ENCODE measurements at places on chromosomes 2 and 18. TPM values are rescaled to one million over a fixed set of nuclear protein-coding genes. Genes with fewer than 3 reads are reported as not detected.

DNA sequence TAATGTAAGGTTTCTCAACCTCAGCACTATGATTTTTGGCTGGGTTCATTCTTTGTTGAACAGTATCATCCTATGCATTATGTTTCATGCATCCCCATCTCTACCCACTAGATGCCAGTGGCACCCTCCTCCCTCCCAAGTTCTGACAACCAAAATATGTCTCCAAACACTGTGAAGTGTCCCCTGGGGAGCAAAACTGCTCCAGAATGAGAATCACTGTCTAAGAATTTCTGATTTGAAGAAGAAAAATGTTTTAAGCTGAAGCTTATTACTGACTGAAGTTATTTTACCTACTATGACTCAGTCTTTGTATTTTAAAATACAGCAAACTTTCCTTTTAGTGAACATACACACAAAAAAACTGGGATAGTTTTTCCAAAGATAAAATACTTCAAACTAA, 3.4 kb downstream of the THADA start:
- DNase-seq = no peak

DNA sequence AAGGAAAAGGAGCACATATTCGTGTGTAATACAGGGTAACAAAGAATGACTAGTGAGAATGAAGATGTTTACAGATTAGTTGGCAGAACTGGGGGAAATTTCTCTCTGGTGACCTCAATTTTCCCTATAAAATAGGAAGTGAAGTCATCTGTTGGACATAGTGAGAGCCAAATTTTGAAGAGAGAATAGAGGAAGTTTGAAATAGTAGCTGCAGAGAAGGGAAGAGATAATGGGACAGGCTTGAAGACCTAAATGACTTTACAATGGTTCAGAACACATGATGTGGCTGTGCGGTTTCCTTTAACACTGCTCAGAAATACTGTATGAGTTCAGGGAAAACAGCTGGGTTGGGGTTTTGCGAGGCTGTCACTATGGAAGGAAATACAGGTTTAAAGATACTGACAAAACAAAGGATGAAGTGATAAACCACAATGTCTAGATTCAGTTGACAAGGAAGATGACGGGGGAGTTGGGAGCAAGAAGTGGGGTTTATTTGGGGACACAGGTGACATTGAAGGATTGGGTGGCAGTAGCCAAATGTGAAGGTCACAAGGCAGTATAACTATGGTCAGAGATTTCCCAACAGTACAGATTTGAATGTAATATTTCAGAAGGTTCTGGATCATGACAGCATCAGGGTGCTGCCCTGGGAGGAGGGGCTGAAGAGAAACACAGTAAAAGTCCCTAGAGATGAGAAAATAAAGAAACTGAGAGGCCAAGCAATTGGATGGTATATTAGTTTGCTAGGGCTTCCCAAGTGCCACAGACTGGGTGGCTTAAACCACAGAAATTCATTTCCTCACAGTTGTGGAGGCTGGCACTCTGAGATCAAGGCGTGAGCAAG, 82.6 kb upstream of the TANK start:
- peak; percentile 15 for DNase-seq

GRCh38 chr2:220334210-220334609, 706.8 kb downstream of the SLC4A3 start:
- DNase-seq = no peak

- no peak for DNase-seq
Measured at GRCh38 chr18:74682141-74682990, 84.7 kb downstream of the ZNF407 start.

GRCh38 chr2:73703675-73704074, 33.5 kb downstream of the TPRKB start:
- no peak for DNase-seq

DNA sequence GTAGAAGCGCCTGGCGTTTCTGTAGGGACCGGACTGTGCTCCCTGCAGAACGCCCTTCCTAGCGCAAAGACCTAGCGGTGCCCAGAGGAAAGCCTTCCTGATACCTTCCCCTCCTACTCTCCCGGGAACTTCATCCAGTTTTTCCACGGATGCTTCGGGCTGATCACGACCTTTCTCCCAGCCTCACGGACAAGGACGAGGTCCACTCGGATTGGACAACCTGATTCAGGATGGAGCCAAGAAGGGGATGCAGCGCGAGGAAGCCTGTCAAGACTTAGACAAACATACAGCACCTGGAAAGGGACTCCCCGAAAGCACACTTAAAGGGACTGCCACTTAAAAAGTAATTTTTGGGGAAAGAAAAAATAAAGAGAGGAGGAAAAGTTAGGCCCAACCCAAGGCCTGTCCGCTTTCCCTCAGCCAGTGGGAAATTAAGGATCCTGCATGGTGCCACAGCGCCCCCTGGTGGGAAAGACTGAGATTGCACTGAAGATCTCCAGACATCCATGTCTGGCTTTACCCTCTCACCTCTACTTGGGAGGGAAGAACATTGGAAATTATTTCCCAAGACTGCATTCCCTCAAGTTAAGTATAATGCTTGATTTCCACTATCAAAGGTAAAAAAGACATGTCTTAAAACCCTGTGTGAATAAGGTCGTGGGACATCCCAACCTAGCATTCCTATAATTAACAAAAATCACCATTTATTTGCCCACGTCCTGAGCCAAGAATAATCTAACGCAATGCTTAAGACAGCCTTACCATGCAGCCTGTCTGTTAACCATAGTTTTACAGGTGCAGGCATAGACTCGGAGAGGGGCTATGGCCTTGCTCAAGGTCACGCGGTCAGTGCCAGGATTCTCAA, 13.4 kb upstream of the COPS8 start:
- DNase-seq = peak; percentile 67

DNA sequence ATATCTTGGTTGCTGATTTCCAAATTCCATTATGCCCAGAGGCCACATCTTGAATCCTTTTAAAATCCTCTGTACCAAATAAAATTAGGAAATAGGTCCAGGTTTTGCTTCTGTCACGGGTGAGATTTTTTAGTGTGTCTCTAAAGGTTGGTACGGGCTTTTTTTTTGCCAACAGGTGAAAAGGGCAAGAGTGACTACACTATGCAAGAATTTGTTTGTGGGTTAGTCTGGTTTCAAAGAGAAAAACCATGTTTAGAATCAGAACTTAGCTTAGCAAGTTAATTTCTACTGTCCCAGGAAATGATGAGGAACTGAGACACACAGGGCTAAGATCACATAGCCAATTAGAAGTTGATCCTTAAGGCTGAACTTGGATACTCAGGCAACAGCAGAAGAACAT, 41.7 kb downstream of the POLR1A start:
- DNase-seq = no peak

The ATP6V1B1 gene
- not detected for total RNA-seq

DNA sequence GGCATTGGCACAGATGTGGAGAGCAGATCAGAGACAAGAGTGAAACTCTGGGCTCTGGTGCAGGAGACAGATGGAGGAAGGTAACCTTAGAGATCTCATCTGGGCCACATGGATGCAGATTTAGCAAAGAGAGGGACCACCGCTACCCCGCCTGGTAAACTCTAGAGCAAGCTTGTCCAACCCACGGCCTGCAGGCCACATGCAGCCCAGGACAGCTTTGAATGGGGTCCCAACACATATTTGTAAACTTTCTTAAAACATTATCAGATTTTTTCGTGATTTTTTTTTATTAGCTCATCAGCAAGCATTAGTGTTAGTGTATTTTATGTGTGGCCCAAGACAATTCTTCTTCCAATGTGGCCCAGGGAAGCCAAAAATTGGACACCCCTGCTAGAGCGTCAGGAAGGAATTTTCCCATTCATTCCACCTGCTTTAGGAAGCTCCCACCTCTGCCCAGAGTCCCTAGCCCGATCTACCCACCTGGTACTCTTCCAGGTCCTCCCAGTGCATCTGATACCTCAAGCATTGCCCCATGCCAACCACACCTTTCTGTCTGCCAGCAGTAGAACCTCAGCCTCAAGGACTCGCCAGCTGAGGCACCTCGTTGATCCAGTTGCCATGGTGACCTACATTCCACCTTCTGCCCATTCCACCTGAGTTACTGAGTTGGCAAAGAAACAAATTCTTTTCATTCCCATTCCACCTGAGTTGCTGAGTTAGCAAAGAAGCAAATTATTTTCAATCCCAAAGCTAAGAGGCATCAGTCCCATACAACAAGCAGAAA, at the start of gene CIB4:
CIB4 (minus strand) TSS at position 586 of the 784 bp plus-strand sequence; CDS start at position 534, 52 bp downstream.
- no peak for DNase-seq

- DNase-seq = no peak
Measured at GRCh38 chr2:138432971-138433370, 68.6 kb upstream of the SPOPL start.

GRCh38 chr2:54979321-54980044, 70.8 kb downstream of the RTN4 start:
- no peak for DNase-seq

DNA sequence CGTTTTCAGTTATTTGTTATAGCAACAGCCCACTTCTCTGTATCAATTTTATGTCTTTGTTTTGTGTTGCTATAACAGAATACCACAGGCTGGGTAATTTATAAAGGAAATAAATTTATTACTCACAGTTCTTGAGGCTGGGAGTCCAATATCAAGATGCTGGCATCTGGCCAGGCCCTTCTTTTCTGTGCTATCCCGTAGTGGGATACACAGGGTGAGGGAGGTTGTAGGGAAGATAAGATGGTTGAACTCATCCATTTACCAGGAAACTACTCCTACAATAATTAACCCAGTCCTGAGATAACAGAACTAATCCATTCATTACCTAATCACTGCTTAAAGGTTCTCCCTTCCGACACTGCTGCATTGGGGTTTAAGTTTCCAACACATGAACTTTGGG, 220.7 kb downstream of the TPGS2 start:
- DNase-seq = no peak

DNA sequence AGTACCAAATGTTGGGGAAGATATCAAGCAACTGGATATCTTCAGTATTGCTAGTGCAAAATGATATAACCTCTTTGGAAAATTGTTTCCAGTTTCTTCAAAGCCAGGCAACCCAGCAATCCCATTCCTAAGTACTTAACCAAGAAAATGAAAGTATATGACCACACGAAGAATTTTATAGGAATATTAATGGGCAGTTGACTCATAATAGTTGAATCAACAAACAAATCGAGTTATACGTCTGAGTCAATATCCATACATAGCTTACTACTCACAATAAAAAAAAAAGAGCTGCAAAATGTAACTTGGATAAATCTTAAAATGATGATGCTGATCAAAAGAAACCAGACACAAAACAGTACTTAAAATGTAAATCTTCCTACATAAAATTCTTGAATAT, 810.4 kb downstream of the METTL4 start:
- DNase-seq = no peak

The PTPN18 gene
- total RNA-seq = 10.5 TPM

The MATN3 gene
- total RNA-seq = not detected

- DNase-seq = no peak
Measured at GRCh38 chr2:219522111-219523030, 8.1 kb downstream of the ASIC4 start.

DNA sequence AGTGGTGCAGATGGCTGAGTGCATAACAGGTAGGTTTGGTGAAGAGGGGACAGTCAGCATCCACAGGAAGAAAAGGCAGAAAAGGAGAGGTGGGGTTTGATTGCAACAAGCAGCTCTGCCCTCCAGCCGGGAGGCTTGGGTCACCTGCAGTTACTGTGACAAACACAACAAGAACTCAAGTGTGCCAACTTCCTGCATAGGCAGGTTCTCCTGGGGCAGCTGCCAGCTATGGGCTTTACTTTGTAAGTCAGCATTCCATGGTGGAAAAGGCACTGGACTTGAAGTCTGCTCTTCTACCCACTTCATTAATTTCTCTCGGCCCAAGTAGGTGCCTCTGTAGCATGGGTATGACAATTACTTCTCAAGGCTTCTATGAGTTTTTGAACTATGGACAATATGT, 98.9 kb downstream of the MYT1L start:
- DNase-seq = no peak

DNA sequence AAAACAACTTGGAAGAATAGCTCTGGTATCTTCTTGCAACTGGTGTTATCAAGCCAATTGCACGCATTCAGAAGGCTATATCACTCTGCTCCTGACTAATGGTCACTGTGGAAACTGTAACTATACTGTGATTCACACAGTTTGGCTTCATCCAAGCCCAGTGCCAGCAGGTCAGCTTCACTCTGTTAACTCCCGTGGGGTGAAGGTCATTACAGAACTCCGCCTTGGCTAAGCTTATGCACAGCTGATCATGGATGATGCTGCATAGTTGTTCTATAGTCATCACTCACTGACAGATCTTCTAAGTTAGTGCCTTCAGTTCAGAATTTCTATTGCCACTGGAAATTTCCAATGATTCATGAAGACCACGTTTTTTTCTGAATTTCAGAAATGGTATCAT, 497.2 kb upstream of the NETO1 start:
- no peak for DNase-seq

DNA sequence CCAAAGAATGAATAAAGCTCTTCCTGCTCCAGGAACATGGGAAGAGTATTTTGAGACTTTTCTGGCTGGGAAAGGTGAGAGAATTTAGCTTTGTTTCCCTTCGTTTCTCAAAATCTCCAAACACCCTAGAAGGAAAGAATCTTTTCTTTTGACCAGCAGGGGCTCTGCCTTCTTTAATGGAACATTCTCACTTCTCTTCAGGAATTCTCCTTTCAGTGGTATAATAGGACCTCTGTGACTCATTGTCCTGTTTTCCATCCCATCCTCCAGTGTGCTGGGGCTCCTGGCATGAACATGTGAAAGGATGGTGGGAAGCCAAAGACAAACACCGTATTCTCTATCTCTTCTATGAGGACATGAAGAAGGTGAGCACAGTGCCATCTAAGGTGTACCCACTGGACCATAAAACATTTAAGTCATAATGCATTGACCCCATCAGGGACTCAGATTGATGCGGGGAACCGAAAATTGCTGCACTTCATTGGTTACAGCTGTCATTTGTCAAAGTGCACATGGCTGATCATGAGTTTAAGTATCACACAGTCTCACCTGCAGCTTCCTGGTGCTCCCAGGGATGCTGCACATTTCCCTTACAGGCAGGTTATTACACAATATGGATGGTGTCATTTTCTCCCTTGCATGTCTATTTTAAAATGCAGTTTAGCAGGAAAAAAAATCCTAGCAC, 5.5 kb downstream of the SULT1C4 start:
- no peak for DNase-seq

GRCh38 chr18:34767601-34768027, 57.5 kb downstream of the DTNA start:
- no peak for DNase-seq

DNA sequence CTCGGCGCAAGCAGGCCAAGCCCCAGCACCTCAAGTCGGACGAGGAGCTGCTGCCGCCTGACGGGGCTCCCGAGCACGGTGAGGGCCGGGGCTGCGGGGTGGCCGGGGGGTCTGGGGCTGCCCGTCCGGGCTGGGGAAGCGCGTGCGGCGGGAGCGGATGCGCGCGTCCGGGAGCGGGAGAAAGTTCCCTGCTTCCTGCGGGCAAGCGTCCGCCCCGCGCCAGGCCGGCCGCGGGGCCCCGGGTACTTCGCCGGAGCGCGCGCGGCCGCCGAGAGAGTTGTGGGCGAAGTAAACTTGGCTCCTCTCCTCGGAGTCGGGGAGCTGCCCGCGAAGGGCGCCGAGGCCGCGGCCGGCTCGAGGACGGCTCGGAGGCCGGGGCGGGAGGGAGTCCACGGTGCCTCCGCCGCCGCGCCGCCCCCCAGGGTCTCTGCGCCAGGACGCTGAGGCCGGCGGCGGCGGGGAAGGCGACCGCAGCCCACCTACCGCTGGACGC, 707 bp downstream of the SALL3 start:
- DNase-seq = no peak

The CCT4 gene
- 89.9 TPM for total RNA-seq

- DNase-seq = no peak
Measured at GRCh38 chr2:195639959-195640358, 17.1 kb upstream of the SLC39A10 start.

- DNase-seq = no peak
Measured at GRCh38 chr2:207869784-207870778, 100.4 kb upstream of the FZD5 start.

The GPR148 gene
- not detected for total RNA-seq

GRCh38 chr2:45929674-45930395, 278.4 kb downstream of the PRKCE start:
- no peak for DNase-seq
